ENCODE measurements at places on chromosomes 1 and 21.

DNA sequence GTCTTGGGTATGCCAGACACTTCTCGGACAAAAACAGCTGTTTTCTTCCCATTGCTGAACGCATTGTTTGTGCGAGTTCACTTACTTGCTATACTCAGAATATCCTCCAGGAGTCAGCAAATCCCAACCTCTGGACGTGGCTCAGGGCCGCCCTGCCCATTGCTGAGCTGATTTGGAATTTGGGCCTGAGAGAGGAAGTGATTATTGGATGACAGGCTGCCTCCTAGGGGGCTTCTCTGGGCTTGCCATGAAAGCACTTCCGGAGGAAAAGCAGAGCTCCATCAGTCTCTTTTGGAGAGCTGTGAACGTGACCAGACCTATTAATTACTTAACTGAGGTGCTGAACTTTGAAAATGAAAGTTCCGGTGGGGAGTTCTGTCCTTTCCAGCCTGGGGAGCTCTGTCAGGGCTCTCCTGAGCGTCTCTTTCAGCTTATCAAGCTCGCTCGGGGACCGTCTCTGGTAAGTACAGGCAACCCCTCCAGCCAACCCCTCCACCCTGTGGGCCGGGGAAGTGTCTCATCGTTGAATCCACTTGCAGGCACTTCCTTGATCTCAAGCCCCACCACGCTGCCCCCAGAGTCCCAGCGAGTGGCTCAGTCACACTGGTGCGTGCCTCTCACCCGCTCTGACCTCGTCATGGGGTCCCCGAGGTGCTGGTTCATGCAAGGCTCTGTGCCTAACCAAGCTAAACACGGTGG is 76.9 kb downstream of the CLIC6 start:
- DNase-seq: peak; percentile 65

DNA sequence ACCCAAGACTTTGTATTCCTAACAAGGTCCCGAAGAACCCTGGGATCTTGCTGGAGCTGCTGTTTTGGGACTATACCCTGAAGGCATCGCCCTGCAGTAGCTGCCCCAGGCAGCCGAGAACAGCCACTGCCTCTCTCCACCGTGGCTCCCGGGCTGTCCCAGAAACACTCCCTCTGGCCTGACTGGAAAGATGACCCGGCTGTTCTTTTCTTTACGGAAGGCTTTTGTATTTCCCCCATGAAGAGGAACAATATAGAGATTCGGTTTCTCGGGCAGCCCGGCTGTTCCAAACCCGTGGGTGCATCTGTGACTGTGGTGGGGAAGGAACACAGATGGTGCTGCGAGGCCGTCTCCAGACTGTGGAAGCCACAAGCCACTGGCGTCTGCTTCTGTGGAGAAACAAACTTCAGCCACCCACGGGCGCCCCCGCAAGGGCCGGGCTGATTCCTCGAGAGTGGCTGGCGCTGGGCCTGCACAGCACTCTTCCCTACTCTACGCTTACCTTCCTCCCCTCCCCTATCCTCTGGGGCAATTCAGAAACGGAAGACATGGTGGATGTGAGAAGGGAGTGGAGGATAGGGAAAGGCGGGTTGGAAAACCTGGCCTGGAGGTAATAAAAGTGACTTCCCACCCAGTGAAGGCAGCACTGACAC is 33.7 kb upstream of the VASH2 start:
- no peak for DNase-seq

DNA sequence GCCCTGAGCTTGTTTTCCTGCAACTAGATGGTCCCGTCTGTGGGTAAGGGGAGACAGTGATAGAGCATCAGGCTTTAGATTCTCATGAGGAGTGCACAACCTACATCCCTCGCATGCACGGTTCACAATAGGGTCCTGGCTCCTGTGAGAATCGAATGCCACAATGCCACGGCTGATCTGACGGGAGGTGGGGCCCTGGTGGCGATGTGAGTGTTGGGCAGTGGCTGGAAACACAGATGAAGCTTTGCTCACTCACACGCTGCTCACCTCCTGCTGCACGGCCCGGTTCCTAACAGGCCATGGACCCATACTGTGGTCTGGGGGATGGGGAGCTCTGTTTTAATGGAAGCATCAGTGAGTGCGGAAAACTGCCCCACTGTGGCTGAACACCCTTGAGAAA is 35.8 kb upstream of the TTC34 start:
- DNase-seq: no peak

GRCh38 chr1:92447033-92447681 is 39.6 kb downstream of the GFI1 start:
- no peak for DNase-seq

DNA sequence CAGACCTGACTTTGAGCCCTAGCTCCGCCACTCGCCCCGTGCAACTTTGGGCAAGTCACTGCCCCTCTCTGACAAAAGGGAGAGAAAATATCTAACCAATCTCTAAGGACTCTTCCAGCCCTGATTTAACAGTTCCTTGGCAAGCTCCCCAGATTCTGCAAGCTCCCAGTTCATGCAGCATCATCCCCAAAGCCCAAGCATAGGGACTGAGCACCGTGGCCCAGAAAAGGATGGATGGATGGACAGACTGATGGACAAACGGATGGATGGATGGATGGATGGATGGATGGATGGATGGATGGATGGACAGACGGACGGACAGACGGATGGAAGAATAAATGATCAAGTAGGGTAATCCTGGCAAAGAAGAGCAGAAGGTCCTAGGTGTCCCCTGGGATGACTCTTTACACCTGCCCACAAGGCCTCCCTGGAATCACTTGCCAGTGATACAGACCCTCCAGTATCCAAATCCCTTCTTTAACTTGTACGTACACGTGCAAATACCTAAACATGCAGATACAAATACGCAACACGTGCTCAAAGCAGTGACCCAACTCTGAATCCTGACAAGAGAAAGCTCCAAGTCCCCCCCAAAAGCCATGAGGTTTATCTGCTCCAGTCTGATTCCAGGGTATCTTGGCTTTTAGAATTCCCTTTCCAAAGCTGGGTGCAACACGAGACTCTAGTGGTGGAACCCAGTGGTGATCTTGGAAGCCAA is 16.0 kb downstream of the IFFO2 start:
- DNase-seq: no peak

- no peak for DNase-seq
Observed at GRCh38 chr21:35478161-35479064, 429.3 kb upstream of the RUNX1 start.

DNA sequence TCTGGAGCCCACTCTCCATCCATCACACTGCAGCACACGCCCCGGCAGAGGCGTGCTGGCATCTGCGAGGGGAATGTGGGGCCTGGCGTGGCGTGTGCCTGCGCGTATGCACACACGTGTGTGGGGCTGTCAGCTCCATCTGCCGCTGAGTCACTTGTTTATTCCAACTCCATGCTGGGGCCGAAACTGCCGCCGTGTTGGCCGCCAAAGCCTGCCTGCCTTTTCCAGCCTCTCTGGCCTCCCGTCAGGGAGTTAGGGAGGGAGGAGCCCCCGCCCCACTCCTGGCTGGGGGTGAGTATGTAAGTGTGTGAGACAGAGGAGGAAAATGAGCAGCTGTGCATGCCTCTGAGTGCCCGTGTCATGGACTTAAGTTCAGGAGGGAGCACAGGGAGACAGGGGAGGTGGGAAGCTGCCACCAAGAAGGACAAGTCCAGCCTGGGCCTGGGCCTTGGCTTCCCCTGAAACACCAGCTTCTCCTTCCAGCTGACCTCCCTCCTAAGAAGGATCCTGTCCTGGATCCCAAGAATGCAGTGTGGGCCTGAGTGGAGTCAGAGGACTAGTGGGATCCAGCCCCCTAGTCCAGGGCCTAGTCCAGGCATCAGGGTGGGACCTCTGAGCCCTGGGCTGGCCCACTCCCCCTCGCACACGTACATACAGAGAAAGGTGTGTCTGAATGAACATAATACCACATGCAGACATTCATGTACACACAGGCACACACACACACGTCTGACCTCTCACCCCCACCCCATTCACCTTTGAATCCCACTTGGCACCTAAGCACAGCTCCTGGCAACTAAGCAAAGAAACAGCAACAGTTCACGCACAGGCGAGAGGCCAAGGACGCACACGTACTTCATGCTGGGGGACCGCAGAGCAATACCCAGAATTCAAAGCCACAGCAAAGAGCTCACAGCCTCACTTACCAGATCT is 24.7 kb downstream of the MEF2D start:
- no peak for DNase-seq
